ENCODE measurements at places on chromosomes 2 and 18.

DNA sequence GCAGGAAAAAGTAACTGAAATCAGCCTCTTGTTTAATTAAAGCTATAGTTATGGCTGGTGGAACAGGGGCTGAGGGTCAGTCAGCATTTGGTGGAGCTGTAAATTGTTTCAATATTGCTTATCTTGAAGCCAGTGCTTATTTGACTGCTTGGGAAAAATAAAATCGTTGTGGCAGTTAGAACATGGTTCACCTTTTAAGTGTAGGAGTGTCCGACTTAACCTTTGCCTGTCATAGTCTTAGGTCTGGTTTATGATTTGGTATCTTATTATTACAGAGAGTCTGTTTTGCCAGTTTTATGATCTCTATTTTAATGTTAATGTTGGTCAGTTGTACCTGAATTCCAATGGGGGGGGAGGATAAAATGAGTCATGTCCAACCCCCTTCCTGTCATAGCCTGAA, 27.2 kb upstream of the NOL4 start:
- DNase-seq: no peak

GRCh38 chr2:24981411-24982136, 9.8 kb upstream of the DNAJC27 start:
- DNase-seq: no peak

- DNase-seq: no peak
Observed at GRCh38 chr18:3879114-3879835, 429.3 kb downstream of the TGIF1 start.

DNA sequence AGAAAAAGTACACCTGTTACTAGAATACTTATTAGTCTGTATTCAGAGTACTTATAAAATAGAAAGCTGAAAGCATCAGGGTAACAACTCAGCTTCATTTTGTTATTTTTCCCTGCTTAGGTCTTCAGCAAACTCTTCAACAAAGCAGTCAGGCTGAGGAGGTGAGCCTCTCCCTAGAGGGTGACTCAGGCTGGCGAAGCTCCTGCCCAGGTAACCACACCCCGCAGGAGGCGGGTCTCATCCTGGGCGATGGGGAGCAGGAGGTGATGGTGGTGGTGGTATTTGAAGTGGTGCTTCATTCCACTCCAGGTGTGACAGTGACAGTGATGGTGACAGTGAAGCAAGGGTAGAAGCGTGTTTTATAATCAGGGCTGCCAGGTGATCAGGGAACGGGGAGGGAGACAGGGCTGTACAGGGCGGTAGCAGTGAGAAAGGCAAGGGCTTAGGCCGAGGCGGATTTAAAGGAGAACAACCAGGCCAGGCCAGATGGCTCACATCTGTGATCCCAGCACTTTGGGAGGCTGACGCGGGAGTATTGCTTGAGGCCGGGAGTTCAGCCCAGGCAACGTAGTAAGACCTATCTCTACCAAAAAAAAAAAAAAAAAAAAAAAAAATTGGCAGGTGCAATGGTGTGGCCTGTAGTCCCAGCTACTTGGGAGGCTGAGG, 127.1 kb downstream of the SOCS6 start:
- DNase-seq: no peak

DNA sequence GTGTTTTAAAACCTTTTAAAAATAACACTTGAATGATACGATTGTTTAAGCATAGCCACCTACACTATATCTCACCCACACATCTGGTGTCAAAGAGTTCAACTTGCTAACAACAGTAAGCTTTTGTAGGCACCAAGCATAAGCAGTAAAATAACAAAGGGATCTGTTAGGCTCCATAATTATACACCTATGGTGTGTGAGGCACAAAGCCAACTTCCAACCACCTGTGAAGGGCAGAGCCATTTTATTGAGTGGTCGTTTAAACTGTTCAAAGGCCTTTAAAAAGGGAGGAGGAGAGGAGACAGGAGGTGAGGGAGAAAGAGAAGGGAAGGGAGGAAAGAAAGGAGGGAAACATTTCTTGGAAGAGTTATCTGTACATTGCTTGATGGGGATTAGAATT, 27.9 kb downstream of the NEMP2 start:
- DNase-seq: peak; percentile 98

DNA sequence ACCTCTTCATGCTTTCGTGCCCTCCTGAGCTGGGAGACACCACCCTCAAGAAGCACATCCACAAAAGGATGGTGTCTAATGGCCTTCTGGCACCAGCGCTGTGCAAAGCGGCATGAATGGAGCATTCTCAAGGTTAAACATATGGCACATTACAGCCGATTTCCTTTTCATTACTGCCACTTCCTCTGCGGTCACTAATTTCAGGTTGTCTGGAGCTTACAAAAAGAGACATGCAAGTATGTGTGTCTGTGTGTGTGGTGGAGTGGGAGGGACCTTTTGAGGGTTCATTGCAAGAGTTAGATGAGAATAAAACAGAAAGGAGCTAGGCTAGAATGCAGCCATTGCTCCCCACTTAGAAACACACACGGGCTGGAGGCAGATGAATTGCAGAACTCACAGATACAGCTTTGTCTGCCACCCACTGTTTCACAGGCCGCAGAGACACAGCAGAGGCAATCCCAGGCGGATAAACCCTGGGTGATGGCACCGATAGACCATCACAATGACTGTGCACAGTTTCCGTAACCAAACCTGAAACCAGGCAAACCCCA, 76.0 kb downstream of the TGIF1 start:
- DNase-seq: no peak

All from NCI-H748 treated with DMSO at 0.1 percent for 48 hours (cell line).